ENCODE measurements at places on chromosomes 1 and 21.
A peak's percentile ranks its signal among the peaks of the same experiment; 100 is the strongest.

DNA sequence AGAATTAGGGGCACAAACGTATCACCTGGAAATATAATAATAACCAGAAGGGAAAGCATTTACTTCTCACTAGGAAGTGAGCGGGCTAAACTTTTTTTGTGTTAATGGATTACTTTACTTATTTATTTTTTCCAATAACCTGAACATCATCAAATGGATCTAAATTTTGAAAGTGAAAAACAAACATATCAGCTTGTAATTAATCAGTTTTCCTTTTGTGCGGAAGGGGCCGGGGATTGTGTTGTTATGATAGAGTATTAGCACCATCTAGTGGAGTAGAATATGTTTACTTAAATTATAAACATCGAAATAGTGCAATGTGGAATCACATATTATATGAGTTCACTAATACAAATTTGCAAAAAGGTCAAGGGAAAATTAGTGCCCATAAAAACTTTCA, 9.0 kb downstream of the CFH start:
- DNase-seq: peak; percentile 36

GRCh38 chr1:219283541-219283940, 109.9 kb downstream of the LYPLAL1 start:
- no peak for DNase-seq

DNA sequence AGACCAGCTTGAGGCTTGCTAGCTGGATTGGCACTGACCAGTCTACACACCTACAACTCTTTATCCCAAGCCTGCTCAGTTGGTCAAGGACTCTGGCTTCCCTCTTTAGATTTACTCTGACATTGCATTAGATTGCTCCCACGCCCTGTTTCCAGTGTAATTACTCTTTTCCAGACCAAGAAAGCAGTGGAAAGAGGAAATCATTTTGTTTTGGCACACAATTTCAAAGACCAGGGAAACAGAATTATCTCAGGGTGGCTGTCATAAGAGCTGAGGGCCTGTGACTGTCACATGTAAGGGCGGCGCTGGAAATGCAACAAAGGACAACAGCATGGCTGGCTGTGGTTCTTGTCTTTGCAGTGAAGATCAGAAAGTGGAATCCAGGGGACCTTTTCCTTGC, 302.7 kb downstream of the HHAT start:
- DNase-seq: no peak

DNA sequence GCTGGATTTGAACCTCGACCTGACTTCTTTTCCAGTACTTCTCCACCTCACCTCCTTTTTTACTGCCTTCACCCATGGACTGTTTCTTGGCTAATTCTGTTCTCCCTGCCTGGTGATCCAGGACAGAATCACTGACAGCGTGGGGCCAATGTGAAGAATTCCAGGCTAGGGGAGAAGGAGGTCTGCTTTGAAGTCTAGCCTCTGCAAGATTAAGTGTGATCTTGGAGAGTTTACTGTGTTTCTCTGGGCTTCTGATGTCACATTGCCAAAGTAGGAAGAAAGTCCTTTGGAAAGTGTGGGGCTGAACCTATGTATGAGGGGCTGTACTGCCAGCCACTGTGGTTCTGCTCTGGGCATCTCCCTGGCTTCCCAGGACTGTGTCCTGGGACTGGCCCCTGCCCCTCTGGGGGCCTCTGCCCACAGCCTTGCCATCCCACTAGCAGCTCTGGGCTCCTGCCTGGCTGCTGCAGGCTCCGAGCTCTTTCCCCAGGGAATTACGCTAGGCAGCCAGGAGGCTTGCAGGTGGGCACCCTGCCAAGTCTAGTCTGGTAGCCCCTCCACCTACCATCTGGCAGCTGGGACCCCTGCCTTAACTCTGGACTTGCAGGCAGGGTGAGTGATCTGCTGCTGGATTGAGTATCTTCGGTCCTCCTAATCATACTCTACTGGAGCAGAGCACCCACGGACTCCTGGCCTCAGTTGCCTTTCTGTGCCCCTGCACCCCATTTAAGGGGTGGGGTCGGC, 52.2 kb downstream of the YARS1 start:
- no peak for DNase-seq

GRCh38 chr1:90201467-90202358, 206.8 kb downstream of the ZNF326 start:
- no peak for DNase-seq

GRCh38 chr1:203197625-203198024, 11.1 kb upstream of the CHI3L1 start:
- no peak for DNase-seq

DNA sequence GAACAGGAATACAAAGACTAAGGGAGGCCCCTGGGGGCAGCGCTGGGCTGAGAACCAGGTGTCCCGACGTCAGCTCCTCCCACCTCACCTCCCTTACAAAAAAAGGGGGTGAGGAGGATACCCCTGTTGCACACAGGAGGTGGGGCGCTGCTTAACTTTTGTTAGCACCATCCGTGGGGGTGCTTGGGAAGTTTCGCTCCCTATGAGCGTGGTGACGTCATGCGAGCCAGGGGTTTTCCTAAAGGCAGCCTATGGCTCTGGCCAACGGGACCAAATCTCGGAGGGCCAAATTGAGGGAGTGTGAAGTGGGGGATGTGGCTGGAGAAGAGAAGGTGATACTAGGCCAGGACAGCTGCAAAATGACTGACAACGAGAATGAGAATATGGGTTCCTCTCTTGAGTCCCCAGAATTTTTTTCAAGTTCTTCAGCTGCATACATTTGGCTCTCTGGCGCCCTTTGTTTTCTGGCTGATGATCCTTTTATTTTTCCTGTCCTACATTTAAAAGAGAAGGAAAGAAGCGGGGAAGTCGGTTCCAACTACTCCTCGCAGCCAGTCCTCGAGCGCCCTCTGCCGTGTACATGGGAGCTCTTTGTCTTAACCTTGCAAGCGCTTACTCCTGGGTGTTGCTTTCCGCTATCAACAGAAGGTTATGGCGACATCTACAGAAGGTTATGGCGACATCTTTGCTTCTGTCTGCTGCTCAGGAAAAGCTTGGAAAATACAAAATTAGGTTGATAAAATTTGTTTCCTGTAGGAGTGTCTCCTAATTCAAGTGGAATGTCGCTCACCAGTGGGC, 48.0 kb upstream of the ZC3H11B start:
- DNase-seq: peak; percentile 93

DNA sequence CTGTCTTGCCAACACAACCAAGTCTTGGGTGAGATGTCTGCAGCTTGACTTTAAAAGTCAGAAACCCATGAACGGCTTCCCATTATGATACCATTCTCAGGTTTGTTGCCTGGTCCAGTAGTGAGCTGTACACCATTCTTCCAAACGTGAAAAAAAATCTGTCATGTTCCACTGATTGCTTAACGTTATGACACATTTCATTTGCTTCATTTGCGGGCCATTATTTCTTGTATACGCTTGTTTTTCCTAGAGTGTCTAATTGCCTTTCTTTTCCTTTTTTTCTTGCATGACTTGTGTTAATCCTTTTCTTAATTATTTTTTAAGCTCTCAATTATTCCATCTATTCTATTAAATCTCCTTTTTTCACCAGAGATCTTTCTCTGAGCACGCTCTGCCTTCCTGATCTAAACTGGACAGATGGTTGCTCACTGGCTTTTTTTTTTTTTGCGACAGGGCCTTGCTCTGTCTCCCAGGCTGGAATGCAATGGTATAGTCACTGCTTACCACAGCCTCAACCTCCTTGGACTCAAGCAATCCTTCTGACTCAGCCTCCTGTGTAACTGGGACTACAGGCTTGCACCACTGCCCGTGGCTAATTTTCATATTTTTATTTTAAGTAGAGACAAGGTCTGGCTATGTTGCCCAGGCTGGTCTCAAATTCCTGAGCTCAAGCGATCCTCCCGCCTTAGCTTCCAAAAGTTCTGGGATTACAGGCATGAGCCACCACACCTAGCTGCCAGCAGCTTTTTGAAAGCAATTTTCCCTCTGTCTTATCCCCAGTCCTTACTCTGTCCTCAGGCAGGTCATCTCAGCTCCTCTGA, 31.7 kb upstream of the CAMTA1 start:
- no peak for DNase-seq

DNA sequence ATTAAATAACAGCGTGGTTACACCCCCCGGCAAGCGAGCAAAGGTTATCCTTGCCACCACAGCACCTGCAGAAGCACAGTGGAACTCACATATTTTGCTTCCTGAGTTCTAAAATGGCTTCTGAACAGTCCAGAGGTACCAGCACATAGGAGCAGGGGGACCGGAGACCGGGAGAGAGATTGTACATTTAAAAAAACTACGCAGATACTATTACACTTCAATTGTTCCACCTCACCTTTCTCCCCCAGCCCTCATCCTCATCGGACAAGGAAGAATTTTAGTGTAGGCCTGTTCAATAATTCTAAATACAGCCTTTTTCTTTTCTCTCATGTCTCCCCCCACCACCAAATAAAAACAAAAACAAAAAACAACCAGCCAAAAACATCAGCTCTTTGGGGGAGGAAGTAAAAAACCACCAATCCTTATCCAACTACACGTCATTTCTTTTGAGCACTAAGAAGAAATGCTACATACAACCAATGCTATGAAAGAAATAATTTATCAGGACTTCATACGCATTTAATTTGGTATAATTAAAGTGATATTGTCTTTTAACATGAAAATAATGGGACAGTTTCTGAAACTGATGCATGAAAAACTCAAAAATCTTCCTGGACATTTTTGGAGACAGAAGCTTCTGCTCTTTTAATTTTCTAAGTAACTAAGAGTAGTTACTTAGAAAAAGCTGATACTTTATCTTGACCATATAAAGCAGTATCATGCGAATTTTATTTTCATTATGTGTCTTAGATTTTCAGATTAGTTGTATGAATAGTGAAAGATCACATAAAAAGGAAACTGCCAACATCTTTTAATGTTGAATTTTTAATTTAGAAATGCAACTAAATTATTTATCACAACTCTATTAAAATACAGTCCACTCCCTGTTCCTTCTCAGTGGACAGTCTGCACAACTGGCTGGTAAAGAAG, 9.1 kb downstream of the CDKN2C start:
- DNase-seq: peak; percentile 75

GRCh38 chr1:62306065-62306464, 13.2 kb downstream of the KANK4 start:
- no peak for DNase-seq

- peak; percentile 29 for DNase-seq
These were observed 80.9 kb downstream of the COLGALT2 start for GRCh38 chr1:183956559-183957188.

- DNase-seq: no peak
These were observed 196.1 kb upstream of the VAMP3 start for GRCh38 chr1:7575041-7575400.

GRCh38 chr1:217138173-217138765, 415.0 kb upstream of the ESRRG start:
- no peak for DNase-seq

- no peak for DNase-seq
These were observed 2.8 kb upstream of the SERINC2 start for GRCh38 chr1:31409946-31410858.

DNA sequence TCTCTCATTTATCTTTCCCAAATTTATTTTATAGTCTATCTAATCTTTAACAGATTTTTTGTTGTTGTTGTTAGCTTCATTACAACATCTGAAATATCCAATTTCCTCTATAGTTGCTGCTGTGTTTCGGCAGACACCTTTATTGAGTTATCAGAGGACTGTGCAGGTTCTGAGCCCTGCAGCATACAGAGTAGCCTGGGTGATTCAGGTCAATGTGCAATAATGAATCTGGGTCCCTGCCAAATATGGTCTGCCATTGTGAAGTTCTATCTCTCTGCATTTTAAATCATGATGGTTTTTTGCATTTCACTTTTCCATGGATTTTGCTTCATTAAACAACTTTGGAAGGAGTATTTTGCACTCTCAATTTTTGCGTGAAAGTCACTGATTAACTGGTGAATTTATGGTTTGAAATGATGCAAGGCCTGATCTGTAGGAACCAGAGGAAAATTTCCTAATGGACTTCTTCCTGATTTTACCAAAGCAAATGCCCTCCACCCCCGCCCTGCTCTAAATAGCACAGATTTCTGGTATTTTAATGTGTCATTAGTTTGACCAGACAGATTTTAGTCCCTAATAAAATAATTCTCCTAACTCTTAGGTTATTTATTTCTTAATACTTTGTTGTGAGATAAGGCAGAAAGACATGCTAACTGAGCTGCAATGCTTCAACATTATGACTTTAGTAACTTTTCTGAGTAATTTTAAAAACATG, 402.3 kb downstream of the PTBP2 start:
- DNase-seq: no peak

- peak; percentile 76 for DNase-seq
These were observed 193.5 kb upstream of the FMN2 start for GRCh38 chr1:239898062-239898730.

GRCh38 chr1:119840745-119841144, 29.5 kb upstream of the REG4 start:
- no peak for DNase-seq

DNA sequence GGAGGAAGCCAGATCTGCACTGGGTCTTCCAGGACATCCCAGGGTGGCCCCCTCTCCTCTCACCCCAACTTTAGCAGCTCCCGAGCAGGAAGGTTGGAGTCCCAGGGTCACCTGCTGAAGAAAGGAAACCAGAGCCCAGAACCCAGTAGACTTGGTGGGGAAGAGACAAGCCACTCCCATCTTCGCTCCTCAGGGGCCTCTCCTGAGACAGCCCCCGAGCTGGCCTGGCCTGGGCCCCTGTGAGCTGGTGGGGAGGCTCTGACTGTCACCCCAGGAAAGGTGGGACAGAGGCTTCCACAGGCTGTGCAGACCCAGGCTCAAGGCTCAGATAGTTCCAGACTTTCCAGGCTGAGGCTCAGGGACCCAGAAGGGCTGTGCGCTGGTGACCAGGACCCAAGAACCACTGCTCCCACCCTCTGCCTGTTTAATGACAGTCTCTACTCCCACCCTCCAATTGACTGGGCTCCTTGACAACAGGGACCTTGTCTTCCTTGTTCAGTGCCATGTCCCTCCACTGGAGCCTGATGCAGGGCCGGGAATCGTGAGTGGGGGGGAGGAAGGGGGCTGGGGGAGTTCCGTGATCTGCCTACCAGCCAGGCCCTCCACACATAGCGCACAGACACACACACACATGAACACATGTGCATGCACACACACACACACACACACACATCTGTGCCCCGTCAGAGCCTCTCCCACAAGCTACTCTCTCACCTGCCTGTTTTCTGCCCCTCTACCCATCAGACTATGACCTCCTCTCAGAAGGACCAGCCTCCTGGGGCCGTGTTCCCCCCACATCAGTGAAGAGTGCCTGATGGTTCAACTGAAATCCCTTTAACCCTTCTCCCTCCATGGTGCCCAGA, 401.2 kb downstream of the MATN1 start:
- no peak for DNase-seq

- no peak for DNase-seq
These were observed 29.0 kb downstream of the TRIM45 start for GRCh38 chr1:117092594-117092993.

DNA sequence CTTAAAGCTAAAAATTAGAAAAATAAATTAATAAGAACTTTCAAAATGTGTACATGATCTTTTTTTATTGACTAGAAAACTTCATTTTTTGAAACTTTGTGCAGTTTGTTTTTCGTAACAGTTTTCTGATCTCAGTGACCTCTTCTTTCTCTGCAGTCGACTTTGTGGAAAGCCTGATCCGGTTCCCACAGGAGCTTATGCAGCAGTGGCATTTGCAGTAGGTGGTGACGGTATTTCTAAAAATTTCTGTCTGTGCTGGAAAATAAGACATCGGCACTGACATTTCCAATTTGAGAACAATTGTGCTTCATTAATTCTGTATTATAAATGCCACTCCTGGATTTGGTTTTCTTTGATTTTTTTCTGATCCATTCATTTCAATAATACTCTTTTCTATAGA, 68.8 kb downstream of the CLDN17 start:
- DNase-seq: no peak

Measured in A549 (cell line).